ENCODE measurements at places on chromosomes 6 and 20.

DNA sequence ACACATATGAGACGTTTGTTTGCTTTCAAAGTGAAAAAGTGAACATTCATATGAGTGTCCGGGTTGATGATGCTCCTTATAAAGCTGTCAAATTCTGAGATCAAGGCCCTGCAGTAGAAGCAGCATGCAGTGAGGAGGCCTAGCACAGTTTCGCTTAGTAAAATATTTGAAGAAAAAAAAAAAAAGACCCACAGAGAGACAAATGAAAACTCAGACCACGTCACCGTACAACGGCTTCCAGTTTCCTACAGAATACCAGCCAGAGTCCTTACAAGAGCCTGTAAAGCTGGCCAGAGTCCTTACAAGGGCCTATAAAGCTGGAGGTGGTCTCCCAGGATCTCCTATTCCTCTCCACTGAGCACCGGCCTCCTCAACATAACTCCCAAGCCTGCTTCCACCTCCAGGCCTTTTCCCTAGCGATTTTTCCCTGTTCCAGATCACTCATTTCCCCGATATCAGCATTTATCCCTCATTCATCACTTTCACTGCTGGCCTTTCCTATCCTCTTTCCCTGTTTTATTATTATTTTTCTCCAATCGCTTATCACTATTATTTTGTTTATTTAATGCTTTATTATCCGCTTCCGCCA is 1.5 kb upstream of the HMGN4 start:
- DNase-seq = no peak

- DNase-seq = no peak
These were observed 295.2 kb downstream of the TBC1D7 start for GRCh38 chr6:13033145-13033544.

DNA sequence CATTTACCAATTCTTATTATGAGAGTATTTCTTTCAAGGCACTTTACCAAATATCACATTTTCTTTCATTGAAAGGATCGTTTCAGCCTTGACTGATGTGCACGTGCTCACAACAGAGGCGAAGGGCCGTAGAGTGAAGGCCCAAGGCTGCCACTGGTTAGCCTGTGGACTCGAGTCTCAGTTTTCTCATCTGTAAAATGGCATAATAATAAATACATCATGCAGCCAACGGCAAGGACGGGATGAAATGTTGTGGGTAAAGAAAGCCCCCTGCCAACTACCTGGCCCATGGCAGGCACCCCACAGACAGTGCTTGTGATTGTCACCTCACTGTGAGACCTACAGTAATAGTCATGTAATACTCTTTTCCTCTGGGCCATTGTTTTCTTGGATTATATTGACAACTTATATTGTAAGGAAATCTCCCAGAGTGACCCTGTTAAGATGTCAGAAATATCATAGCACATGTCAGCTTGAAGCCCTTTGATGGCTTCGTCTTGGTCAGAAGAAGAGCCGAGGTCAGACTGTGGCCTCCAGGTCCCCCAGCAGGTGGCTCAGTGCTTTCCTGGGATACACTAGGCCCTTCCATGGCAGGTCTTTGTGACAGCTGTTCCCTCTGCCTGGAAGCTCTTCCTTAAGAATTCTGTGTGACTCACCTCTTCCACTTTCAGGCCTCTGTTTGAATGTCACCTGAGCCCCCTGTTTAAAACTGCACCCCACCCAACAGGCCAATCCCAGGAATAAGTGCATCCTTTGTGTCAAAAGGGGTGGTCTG is 36.3 kb downstream of the FAM50B start:
- DNase-seq = no peak

DNA sequence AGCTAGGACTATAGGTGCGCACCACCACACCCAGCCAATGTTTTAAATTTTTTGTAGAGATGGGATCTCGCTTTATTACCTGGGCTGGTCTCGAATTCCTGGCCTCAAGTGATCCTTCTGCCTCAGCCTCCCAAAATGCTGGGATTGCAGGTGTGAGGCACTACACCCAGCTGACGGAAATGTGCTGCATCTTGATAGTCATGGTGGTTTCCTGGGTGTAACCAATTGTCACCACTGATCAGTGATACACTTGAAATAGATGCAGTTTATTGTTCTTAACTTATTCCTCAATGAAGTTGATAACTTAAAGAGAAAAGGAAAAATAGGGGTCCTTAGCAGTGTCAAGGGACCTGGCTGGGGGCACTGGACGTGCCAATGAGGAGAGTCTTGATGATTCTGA is 92.4 kb downstream of the PPP1R14C start:
- DNase-seq = no peak

DNA sequence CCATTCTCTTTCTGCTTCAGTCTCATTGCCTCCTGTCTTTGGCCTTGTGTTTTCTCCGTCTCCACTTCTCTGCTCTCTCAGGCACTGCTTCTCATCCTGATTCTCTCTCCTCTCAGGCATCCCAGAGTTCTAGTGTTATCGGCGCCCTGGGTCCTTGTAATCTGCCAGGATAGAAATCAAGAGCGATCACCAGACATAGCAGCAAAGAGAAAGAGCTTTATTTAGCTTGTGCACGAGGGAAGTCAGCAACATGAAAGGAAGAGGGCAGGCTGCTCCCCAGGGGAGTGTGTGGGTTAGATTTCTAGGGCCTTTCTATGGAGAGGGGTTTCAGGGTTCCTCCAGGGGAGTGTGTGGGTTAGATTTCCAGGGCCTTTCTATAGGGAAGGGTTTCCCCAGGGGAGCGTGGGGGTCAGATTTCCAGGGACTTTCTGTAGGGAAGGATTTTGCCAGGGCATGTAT is 32.5 kb downstream of the SUN5 start:
- DNase-seq = no peak

GRCh38 chr20:62835931-62836861 is 19.3 kb downstream of the COL9A3 start:
- DNase-seq = no peak

DNA sequence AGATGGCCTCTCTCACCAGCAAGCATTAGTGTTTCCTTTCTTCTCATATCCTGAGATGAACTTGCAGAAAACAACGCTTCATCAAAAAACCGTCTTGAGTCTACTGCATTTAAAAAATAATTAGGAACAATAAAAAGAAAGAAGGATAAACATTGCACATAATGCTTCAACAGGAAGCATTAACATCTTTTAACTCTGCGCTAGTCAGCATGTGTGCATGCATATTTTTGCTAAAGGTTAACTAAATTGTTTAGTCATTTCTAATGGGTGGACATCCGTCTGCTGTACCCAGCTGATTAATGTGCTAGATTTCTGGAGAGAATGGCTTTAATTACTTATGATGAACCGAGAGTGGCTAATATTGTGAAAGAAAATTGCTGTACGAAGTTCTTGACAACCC is 349.3 kb downstream of the SOX4 start:
- DNase-seq = no peak

DNA sequence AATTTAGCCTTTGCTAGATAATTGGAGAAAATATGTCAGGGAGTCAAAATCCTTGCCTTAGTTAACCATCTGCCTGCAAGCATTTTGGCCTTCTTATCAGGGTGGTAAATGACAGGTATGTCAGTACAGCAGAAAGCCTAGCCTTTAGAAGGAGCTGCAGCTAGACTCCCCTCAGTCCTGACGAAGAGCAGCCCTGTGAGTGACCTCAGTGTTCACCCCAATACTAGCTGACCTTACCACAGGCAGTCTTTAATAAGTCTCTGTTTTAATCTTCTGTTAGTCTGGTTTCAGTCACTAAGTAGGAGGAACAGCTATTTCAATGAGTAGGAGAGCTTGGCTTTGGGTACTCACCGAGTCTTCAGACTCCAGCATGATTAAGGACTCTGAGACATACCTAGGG is 340.0 kb upstream of the FLRT3 start:
- DNase-seq = no peak

GRCh38 chr20:32536851-32537656 is 48.1 kb downstream of the NOL4L start:
- no peak for DNase-seq

DNA sequence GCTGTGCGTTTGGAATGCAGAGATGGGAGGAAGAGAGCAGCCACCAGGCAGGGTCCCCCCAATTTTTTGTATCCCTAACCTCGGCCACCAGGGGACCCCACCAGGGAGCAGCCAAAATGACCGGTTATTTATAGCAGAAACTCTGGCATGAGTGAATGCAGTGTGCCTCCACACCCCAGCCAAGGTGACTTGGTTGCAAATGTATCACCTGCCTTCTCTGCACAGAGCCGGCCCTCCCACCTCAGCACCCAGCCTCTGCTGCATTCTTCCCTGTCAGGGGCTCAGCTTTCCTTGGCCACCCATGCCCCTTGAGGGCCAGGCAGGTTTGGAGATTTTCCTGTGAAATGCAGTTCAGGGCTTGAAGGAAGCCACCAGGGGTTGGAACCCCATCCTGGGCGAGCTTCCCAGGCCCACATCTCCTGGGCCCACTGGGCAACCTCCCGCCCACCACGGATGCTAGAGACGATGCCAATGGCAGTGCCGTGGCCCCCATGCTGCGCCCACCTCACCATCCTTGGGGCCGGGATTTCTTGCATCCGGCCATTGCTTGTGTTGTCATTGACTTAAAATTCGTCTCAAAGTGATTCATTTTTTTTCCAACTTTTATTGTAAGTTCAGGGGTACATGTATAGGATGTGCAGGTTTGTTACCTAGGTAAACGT is 291.6 kb downstream of the TAF4 start:
- DNase-seq = no peak

DNA sequence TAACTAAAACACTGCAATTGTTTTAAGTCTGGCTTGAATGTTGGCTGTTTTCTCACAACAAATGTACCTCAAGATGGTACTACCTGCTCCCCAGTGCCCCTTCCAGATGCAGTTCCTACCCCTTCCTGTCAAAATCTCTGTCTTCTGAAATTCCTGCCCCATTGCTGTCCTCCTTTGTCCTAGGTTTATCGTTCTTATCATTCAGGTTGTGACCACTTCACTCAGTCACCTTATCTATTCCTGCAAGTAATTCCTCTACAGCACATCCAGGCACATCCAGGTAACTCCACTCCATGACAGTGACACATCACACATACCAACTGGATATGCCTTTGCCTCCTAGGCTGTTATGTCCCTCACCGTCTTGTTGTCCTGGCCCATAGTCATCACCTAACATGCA is 90.2 kb downstream of the TRDN start:
- DNase-seq = no peak

DNA sequence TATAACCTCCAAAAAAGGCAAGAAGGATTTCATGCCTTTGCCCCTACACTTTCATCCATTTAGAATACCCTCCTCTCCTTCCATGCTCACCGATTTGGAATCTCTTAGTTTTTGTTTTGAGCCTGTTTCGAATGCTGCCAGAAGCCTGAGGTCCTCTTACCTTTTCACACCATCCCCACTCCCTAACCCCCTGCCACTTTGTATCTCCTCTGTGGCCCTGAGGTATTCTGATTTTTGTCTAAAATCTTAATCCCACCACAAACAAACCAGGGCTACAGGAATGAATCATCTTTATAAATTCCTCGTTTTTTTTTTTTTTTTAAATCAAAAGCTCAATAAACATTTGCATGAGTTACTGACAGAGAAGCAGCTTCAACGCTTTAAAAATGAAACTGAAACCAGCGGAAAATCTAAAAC is 1.6 kb upstream of the RPS12 start:
- no peak for DNase-seq

GRCh38 chr6:52221302-52221701 is 23.0 kb downstream of the IL17F start:
- DNase-seq = no peak

- DNase-seq = no peak
These were observed 771.7 kb downstream of the EPHA7 start for GRCh38 chr6:92647630-92648029.

DNA sequence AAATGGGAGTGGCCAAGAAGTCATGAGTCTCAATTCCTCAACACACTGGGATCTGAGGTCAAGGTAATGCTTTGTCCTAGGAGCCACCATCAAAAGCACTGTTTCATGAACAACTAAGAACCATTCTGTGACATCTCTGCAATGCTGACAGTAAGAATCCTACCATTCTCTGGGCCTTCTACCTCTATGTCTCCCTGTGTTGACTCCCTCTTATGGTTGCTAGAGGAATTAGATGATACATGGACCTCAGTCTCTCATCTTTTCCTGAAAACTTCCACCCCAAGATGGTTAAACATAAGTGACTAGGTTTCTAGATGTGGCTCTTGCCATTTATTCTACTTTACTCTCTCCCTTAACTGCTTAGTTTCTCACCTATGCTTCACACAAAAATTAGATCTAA is 9.1 kb downstream of the MTRF1L start:
- no peak for DNase-seq

GRCh38 chr6:328136-328670 is 35.9 kb downstream of the DUSP22 start:
- peak; percentile 87 for DNase-seq

- peak; percentile 60 for DNase-seq
These were observed 45.3 kb upstream of the COL21A1 start for GRCh38 chr6:56292505-56293181.

- DNase-seq = no peak
These were observed 70.0 kb downstream of the FOXC1 start for GRCh38 chr6:1679688-1680068.

All from AG08396 (cell line).